ENCODE measurements at places on chromosomes 12 and 14.

- DNase-seq, result no peak
Measured at GRCh38 chr12:95756362-95756761, 34.2 kb downstream of the NTN4 start.

- DNase-seq, result no peak
Measured at GRCh38 chr12:92502417-92503028, 200.3 kb upstream of the PLEKHG7 start.

DNA sequence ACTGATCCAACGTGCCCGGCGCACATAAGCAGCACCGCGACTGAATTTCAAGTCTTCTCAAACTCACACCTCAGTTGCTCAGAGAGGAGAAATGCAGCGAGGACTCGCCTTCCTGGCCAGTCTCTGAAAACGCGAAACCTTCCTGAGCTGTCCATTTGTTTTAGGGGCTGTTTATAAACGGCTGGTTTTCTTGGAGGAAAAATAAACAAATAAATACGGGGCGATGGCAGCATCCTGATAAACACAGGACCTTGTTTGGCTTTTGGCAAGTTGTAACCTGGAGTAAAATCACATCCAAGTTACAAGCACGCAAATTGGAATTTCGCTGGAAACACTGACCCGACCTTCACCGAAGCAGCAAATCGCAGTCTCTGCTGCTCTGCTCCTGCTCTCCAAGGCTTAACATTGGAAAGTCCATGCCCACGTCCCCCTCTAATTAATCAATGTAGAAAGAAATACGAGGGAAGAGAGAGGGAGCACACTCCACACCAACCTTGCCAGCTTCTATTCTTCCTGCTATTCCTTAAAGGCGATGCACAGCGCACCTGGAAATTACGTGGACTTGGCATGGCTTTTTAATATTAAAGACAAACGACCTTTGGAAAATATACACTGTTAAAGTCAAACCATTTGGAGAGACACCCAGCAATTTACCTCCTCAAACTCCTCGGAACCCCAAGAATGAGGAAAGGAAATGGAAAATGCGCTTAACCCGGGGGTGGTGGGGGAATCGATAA lies 248.8 kb downstream of the APAF1 start:
- DNase-seq, result no peak

DNA sequence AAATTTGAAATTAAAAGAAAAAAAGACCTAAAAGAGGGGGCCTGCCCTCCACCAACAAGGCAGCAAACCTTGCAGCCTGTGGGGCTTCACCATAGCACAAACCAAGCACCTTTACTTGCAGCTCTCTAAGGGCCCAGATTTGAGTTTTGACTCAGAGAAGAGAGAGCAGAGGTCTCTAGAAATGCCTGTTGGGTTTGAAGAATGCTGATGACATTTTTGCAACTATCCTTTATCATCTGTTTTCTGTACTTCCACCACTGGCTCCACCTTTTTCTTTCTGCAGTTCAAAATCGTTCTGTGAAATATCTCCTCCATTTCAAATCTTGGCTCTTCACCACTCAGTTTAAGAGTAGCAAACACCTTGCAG lies 83.8 kb upstream of the HMGA2 start:
- no peak for DNase-seq

GRCh38 chr14:37060496-37061260 lies 111.7 kb downstream of the SLC25A21 start:
- no peak for DNase-seq

- DNase-seq, result no peak
Measured at GRCh38 chr12:6569312-6569711, 1.2 kb upstream of the NOP2 start.

GRCh38 chr14:88044444-88044758 lies 39.5 kb downstream of the GPR65 start:
- no peak for DNase-seq

DNA sequence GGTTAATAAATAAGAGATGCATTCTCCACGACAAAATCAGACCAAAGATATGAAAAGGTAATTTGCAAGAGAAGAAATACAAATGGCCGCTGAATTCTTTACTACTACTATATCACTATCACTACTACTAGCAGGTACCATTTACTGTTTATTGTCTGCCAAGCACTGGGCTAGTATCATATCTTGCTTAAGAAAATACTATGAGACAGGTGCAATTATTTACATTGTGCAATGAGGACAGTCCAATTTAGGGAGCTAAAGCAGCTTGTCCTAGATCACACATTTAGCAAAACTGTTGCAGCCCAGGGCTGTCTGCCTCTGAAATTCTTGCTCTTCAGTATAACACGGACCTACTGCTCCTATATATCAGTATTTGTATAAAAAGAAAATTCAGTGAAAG lies 52.8 kb downstream of the CRADD start:
- no peak for DNase-seq

DNA sequence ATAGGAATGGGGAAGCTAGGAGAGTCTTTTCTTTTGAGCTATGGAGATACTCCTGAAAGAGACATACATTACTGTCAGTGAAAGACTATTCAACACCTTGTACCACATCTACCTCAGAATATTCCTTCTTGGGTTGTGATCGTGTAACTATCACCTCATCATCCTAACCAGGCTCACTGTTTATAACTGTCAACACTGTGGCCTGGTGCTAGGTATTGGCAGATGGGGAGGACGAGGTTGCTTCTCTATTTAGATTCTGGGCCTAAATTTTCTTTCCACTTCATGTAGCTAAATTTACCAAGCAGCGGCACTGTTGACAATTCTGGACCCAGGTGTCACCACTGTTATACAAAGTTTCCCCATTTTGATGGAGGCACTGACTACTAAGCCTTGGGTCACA lies 354.4 kb downstream of the NELL2 start:
- no peak for DNase-seq

DNA sequence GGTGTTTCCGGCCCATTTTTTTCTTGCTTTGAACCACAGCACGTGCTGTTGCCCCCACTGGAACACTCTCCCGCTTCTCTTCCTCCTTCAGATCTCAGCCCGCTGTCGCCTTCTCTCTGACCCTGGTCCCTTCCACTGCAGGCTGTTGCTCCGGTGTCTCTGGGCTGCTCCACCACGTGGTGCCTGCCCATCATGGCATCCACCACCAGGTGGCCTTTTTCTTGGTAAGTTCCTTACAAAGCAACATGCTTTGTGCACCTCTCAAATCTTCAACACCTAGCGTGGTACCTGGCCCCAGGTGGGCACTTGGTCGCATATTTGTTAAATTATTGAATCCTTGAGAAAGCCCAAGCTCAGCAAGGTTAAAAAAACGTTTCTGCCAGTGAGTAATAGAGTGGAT lies 19.1 kb downstream of the TUNAR start:
- no peak for DNase-seq

- DNase-seq, result no peak
Measured at GRCh38 chr14:68986926-68987652, 8.0 kb upstream of the ACTN1 start.

DNA sequence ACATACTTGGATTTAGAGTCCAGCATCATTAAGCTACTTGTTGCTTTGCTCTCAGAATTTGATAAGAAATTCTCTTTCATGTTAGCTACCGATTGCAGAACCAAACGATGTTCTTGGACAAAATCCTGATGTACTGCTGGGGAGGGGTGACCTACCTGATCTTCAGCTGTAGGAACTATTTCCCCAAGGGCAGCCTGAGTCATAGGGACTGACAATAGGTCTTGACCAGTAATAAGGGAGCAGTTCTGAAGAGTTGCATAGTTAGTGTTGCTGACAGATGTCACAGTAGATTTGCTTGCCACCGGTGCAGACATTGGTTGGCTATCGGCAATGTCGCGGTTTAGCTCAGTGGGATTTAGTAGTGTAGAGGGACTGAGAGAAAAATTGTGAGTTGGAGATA lies 10.6 kb downstream of the SIX4 start:
- DNase-seq, result no peak

GRCh38 chr14:104504172-104504735 lies 75.3 kb upstream of the C14orf180 start:
- DNase-seq, result no peak

GRCh38 chr12:27243804-27244688 lies at the start of gene STK38L:
TSS of gene STK38L (plus strand) at chr12:27244286. CDS start at chr12:27297721, 53,435 bp downstream.
- peak; percentile 98 for DNase-seq
